ENCODE measurements at places on chromosomes 5 and 9. TPM values are rescaled to one million over a fixed set of nuclear protein-coding genes. Genes with fewer than 3 reads are reported as not detected.

The DPYSL3 gene
- total RNA-seq: 48.8 TPM

The SLC36A3 gene
- not detected for total RNA-seq

The CAPSL gene
- total RNA-seq: not detected

The ASPN gene
- total RNA-seq: 27.6 TPM

The CER1 gene
- not detected for total RNA-seq

The NIPAL4 gene
- 0.26 TPM for total RNA-seq

The BICD2 gene
- 24.3 TPM for total RNA-seq

The FBN2 gene
- total RNA-seq: 523 TPM

The ADAMTS13 gene
- total RNA-seq: 4.4 TPM

The OR1L4 gene
- not detected for total RNA-seq

The CEMIP2 gene
- 27.3 TPM for total RNA-seq

The PCDHB16 gene
- under 0.01 TPM for total RNA-seq

The TMEM245 gene
- 38.5 TPM for total RNA-seq

The KIF4B gene
- not detected for total RNA-seq
